WTC11 (cell line): ENCODE measurements at places on chromosomes 12 and 14. TPM values are rescaled to one million over a fixed set of nuclear protein-coding genes. Genes with fewer than 3 reads are reported as not detected.

PIWIL1 gene
- not detected in 3 replicates for total RNA-seq

DNA sequence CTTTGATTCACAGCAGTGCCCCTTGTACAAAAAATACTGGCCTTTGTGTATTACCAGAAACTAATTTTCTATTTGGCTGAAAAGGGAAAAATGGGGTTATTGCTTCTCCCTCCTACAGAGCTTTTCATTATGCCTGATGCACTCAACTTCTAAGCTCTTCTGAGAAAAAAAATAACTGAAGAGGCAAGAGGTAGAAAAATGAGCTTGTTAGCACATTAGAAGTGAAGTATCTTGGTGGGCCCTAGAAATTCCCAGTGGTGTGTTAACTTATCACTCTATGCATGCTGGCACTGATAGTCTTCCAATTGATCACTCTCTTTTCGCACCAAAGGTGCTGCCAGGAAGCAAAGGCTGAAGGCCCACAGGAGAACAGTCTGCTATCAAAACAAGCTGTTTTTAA is 17.1 kb downstream of the INSM2 start:
- no peak for DNase-seq

DNA sequence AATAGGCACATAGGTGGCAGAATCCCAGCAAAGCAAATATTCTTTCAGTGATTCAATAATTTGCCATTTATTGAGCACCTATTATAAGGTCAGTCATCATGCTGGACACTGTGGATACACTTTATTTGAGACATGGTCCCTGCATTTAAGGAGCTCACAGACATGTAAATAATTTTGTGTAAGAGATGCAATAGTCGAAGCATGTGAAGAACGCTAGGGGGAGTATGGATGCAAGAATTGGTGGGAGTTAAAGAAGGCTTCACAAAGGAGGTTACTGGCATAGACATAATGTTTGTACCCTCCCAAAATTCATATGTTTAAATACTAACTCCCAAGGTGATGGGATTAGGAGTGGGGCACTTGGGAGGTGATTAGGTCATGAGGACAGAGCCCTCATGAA is 260.6 kb upstream of the GARIN6 start:
- DNase-seq, result no peak

DNA sequence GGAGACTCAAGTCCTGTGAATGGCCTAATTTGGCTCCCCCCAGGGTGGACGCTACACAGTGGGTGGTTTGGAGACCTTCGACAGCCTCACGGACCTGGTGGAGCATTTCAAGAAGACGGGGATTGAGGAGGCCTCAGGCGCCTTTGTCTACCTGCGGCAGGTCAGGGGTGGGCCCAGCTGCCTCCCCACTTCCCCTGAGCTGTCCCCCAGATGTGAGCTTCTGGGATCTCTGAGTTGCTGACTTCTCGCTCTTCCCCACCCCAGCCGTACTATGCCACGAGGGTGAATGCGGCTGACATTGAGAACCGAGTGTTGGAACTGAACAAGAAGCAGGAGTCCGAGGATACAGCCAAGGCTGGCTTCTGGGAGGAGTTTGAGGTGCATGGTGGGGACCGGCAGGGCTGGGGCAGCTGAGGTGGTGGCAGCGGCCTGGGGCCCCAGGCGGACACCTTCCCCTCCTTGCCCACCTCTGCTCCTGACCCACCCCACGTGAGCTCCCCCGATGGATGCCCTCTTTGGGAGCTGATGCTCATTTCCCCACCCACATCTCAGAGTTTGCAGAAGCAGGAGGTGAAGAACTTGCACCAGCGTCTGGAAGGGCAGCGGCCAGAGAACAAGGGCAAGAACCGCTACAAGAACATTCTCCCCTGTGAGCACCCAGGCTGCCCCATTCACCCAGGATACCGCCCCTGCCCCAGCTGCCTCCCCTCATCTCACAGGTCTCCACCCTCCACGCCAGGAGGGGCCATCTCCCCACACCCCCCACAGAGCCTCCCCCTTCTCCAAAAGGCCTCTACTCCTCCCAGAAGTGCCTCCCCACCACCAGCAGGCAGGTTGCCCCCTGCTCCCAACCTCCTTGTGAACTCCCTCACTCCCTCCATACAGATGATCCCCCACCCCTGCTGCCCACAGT is 4.2 kb downstream of the PTPN6 start:
- DNase-seq, result no peak

- no peak for DNase-seq
Measured at GRCh38 chr12:11839091-11839641, 189.7 kb downstream of the ETV6 start.

- DNase-seq, result no peak
Measured at GRCh38 chr14:43479596-43480195, 1027.4 kb downstream of the FSCB start.
